ENCODE measurements at places on chromosomes 4 and X.

DNA sequence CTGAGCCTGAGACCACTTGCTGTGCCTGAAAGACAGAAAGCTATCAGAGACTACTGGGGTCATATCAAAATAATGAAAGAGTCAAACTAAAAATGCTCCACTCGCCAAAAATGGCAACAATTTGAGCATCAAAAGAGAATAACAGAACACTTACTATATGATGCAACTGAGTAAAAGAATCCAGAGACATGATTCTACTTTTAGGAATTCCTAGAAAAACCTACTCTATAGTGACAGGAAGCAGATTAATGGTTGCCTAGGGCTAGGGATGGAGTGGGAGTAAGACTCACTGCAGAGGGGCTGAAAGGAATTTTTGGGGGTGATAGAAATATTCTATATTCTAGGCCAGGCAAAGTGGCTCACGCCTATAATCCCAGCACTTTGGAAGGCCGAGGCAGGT is 29.4 kb upstream of the SLAIN2 start:
- DNase-seq = no peak

GRCh38 chrX:21305799-21306336 is 68.3 kb upstream of the CNKSR2 start:
- DNase-seq = no peak

DNA sequence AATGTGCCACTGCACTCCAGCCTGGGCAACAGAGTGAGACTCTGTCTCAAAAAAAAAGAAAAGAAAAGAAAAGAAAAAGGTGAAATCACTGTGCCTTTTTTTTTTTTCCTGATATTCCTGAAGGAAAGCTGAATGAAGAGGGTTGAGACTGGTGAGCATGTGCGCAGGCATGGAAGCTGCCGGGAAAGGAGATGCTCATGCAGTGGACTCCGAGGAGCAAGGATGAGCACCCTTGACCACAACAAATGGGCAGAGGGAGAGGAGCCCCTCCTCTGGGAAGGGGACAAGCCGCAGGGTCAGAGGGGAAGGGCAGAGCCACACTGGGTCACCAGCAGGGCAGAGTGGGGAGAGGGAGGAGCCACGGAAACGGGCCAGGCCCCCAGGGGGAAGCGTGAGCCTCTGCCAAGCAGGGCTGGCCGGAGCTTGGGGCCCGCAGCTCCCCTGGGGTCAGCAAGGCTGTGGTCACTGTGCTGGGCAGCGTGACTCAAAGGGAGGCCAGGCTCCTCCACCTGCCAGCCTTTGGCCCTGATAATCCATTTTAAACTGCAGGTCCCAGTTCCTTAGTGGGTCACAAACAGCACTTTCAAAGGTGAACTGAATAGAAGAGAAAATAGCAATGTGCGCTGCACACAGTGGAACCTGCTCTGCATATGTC is 79.8 kb downstream of the NAT8L start:
- no peak for DNase-seq

GRCh38 chr4:24395937-24396336 is 188.4 kb downstream of the DHX15 start:
- DNase-seq = no peak

- DNase-seq = no peak
Measured at GRCh38 chr4:72016011-72016410, 15.8 kb upstream of the NPFFR2 start.

DNA sequence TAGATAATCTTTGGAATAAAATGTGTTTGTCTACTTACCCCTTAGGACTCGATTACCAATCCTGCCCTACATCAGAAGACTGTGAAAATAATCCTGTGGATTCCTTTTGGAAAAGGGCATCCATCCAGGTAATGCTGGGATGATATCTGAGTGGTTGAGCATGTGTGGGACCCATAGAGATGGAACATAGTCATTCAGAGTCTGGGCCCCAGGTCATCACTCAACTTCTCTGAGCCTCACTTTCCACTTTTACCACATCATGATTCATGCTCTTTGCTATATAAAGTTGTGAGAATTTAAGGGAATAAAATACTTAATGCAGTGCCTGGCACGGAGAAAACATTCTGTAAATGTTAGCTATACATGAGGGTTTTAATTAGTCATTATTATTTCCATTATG is 8.9 kb downstream of the BST1 start:
- DNase-seq = no peak

DNA sequence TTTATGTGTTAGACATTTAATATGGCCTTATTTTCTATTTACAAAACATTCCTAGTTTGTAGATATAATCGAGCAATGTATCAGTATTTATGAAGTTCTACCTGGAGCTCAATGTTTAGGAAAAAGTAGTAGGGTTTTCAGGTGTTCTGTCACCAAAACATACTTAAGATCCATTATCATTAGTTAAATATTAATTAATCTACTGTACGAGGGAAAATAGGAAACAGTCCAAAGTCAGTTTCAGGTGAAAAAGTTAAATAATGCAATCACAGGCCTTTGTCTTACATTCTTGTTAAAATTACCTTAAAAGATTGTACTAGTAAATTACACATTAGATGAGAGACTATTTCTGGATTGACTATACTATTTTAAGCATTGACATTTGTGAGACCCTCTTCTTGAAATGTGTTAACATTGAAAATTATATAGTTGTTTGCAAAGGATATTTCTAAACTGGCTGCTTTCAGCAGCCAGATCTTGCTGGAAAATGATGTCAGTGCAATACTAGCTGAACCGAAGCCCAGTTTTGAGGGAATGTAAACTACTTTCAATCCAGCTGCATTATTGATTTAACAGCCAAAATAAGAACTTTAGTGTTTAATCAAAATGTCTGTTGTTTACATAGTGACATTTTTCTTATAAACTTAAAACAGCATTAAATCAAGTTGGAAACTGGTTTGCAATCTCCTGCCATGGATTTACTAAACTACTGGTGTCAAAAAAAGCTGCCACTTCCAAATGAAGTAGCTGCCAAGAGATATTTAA is 19.3 kb downstream of the GUCY1B1 start:
- no peak for DNase-seq

- no peak for DNase-seq
Measured at GRCh38 chr4:127251423-127251822, 381.3 kb upstream of the INTU start.

GRCh38 chr4:94757192-94758140 is at the start of gene BMPR1B:
Gene BMPR1B, plus strand, starts transcription at chr4:94757955. Its CDS starts 346,470 bp downstream, at chr4:95104425.
- no peak for DNase-seq

- no peak for DNase-seq
Measured at GRCh38 chr4:172168888-172169287, 355.7 kb downstream of the GALNTL6 start.

All from NCI-H748 treated with DMSO at 0.1 percent for 48 hours (cell line).